Osteocyte (in vitro differentiated cells): ENCODE measurements at places on chromosomes 13 and 19. TPM values are rescaled to one million over a fixed set of nuclear protein-coding genes. Genes with fewer than 3 reads are reported as not detected.
A peak's percentile ranks its signal among the peaks of the same experiment; 100 is the strongest.

The MIDN gene
- 98.1 and 103 TPM in 2 replicates for total RNA-seq

GRCh38 chr19:45677351-45678230 is 9.6 kb downstream of the GIPR start:
- H3K4me1 ChIP-seq, result peaks cover 19% of the 10 kb centered on the region
- no peak overlapping the region for H3K27ac ChIP-seq
- H3K36me3 ChIP-seq, result no peaks in the 10 kb centered on the region
- peak overlapping the region; percentile 62 for H3K4me3 ChIP-seq

- no peak overlapping the region for H3K4me3 ChIP-seq
- peaks cover 31% of the 10 kb centered on the region for H3K36me3 ChIP-seq
- DNase-seq, result no peak
- no peak overlapping the region for H3K27ac ChIP-seq
Observed at GRCh38 chr13:77118134-77118533, 91.2 kb upstream of the FBXL3 start.

- no peaks in the 10 kb centered on the region for H3K27me3 ChIP-seq
- no peak for DNase-seq
Observed at GRCh38 chr19:14408491-14409145, 10.5 kb downstream of the DDX39A start.

- no peak for DNase-seq
- no peak overlapping the region for H3K27ac ChIP-seq
- no peak overlapping the region for H3K4me3 ChIP-seq
- peaks cover 4% of the 10 kb centered on the region for H3K4me1 ChIP-seq
- no peaks in the 10 kb centered on the region for H3K27me3 ChIP-seq
- peaks cover 7% of the 10 kb centered on the region for H3K36me3 ChIP-seq
Observed at GRCh38 chr13:112851107-112852038, 117.6 kb upstream of the MCF2L start.
